ENCODE measurements at places on chromosomes 1 and 21. TPM values are rescaled to one million over a fixed set of nuclear protein-coding genes. Genes with fewer than 3 reads are reported as not detected.

GRCh38 chr1:109331113-109331512 lies 24.3 kb upstream of the MYBPHL start:
- no peak for DNase-seq

DNA sequence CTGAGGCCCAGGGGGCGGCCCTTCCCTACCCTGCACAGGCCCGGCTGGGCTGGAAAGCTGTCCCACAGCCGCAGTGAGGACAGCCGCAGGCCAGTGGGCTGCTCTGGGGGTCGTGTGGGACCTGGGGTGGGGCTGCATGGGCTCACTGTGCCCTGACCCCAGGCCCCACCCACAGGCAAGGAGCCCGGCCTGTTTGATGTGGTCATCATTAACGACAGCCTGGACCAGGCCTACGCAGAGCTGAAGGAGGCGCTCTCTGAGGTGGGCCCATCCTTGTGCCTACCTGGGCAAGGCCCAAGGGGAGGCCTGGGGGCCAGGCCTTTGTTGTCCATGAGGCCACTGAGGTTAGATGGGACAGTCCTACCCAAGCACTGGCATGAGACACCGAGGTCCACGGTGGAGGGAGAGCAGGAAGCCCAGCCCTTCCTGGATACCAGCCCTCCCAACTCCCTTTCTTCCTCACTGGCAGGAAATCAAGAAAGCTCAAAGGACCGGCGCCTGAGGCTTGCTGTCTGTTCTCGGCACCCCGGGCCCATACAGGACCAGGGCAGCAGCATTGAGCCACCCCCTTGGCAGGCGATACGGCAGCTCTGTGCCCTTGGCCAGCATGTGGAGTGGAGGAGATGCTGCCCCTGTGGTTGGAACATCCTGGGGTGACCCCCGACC lies 1.4 kb upstream of the GJC2 start:
- DNase-seq = no peak

- DNase-seq = no peak
Observed at GRCh38 chr1:81715391-81715790, 85.3 kb upstream of the ADGRL2 start.

DNA sequence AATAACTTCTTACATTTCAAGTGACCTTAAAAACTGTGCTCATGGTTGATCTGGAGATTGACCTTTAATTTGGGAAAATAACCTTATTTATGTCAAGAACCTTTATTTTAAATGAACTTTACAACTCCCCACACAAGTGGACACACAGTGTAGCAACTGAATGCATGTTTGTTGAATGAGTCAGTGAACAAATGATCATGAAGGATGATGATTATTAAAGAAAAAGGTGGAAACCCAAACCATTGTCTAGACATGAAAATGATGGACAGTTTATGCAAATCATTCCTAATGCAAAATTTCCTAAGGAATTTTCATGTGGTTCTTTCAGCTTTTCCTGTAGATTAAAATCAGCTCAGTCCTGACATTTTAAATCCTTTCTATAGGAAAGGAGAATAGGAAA lies 439.8 kb upstream of the RUNX1 start:
- DNase-seq = no peak

Gene FCAMR
- 0.84 TPM for total RNA-seq

- no peak for DNase-seq
Observed at GRCh38 chr1:44507490-44508396, 102.7 kb downstream of the RNF220 start.

DNA sequence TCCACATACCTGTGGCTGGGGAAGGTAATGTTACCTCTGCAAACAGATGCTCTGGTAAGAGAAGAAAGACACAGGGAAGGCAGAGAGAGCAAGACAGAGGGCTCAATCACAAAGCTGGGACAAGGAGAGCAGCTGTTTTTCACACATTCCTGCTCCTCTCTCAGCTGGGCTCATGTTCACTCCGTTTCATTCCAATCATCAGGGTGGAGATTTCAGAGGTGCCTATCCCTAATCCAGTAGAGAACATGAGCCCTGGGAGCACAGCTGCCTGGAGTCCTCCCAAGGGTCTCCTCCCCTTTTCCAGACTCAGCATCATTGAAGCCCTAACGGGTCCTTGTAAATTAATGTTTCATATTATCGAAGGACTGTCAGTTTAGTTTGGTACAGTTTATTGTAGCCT lies 19.4 kb downstream of the GADD45A start:
- no peak for DNase-seq

- DNase-seq = no peak
Observed at GRCh38 chr1:246318622-246319021, 188.5 kb downstream of the SMYD3 start.

DNA sequence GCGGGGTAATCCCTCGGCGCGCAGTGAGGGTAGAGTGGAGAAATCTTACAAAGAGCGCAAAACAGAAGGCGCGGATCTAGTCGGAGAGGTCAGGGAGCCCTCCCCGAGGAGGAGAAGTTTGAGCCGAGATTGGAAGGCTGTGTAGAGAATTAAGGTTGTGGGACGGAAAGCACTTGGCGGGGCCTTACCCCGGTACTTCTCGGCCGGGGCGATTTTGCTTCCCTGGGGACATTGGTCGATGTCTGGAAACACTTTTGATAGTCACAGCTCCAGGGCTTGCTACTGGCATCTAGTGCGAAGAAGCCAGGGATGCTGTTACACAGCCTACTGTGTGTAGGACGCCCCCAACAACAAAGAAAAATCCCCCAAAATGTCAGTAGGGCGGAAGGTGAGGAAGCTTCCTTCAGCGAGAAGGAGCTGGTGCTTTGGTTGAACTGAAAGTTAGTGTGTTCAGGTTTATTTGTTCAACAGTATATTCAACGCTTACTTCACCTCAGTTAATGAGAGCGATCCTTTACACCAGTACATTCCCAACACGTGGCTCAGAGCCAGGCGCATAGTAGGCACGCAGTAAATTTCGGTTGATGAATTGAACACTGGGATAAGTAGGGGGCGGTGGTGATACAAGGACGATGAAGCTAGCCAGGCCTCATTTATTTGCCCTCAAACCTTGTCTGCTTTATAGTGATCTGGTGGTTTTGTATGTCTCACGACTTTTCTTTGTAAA lies 807 bp downstream of the CEP85 start:
- DNase-seq = peak; percentile 46

Gene PPIAL4G
- total RNA-seq = 0.12 TPM

- DNase-seq = no peak
Observed at GRCh38 chr1:204358605-204359004, 1.1 kb downstream of the PLEKHA6 start.

Gene GNAT2
- total RNA-seq = not detected

Gene KIF2C
- 15.0 TPM for total RNA-seq

DNA sequence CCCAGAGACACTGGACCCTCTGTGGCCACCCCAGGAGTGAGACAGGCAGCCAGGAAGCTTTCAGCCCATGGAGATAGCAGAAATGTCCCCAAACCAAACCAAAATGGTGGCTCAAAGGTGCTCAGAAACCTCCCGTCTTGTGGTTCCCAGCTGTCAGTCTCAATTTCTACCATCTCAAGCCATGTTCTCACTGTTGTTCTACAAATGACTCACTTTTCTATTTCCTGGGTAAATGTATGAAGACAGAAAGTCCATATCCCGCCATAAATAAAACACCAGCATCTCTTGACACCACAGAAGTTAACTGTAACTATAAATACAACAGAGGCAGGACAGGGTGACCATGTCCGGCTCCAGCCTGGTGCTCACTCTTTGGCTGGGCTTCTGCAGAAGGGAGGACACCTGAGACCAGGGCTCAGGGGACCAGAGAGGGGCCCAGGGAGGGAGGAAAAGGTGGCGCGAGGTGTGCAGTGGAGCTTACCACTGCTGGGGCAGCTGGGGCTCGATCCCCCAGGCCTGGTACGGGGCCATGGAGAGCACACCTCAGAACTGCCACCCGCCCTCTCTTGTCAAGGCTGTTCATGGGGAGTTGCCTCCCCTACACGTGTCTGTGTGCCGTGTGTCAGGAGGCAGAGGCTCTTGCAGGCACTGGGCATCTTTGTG lies 43.6 kb downstream of the EPHB2 start:
- no peak for DNase-seq

DNA sequence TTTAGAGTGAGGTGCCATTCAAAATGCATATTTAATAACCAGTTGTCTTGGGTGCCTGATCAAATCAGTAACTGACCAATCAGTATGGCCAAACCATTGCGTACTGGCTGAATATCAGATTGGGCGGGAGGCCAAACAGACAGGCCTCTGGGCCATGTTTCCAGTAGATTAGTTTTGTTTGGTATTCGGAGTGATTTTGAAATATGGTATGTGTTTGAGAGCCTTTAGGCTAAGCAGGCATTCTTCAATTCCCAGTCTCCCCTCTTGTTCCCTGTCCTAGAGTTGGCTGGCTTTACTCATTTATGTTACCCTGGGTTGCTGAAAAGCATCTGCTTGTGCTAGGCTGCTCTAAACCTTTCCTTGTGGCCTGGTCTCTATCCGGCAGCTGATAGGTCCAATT lies 80.1 kb downstream of the BACH1 start:
- DNase-seq = no peak

GRCh38 chr21:34782506-34783360 lies 113.9 kb downstream of the CLIC6 start:
- no peak for DNase-seq

DNA sequence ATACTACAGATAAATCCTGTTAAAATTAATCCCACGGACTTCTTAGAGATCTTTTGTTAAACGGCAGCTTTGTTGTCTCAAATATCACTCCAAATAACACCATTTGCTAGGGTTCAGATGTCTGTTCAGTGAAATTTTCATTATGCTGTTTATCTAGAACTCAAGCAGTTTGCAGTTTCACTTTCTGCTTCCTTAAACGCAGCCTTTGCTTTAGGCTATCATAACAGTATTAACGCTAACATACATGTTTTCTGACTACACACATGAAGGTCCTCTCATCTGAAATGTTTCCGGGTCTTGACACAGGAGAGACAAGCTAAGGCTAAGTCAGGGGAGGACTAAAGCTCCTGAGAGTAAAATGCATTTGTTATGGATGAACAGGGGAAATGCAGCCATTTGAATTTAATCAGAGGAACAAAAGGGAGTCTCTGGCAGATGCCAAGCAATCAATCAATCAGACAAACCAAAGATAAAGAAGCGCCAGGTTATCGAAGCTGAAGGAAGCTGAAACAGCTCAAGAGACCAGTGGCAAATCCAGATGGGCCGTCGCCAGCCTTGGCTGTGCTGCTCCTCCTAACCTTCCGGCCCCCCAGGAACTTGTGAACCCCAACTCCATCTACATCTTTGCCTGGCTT lies 16.9 kb downstream of the CCSAP start:
- DNase-seq = no peak

DNA sequence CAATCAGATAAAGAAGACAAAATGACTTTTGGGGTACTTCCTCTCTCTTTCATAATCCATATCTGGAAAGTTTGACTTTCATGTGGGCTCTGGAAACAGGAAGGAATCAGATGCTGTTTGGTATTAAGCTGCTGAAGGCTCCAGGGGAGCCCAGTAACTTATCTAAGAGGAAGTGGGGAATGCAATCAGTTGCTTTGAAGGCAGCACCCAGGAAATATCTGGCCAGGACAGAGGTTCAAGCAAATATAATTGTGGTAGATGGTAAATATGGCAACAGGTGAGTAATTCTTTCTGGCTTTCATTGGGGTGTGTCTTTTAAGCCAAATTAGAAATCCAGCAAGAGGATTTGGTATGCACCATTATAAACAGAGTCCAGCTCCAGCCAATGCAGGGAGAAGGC lies 44.4 kb downstream of the COLGALT2 start:
- no peak for DNase-seq

DNA sequence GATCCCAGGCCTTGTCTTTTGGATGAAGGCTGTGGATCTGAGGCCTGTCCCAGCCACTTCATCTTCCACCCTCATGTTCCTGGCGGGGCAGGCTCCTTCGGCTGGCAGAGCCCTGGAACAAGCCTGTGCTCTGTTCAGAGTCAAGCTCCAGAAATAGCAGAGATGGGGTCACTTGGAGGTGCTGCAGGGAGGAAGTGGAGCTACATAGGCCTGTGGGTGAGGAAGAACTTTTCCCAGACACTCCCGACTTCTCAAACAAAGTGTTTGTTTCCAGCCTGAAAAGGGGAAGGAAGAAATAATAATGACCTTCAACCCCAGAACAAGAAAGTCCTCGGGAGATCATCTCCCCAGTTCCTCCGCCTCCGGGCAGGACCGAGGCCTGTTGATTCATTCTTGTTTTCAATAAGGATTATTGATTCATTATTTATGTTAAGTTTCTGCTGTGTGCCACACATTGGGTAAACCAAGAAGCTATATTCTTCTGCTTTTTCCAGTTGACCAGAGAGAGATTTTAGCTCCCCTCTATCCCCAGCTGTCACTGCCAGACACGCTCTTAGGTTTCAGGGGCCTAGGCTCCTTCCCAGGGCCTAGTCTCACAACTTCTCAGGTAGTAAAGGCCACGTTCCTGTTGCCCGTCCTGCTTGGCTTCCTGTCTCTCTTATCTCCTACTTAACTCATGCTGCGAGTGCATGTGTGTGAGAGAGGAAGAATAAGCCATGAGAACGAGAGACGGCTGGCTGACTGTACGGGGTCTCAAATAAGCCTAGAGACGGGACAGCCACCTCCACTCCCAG lies 16.9 kb downstream of the IKBKE start:
- DNase-seq = no peak

DNA sequence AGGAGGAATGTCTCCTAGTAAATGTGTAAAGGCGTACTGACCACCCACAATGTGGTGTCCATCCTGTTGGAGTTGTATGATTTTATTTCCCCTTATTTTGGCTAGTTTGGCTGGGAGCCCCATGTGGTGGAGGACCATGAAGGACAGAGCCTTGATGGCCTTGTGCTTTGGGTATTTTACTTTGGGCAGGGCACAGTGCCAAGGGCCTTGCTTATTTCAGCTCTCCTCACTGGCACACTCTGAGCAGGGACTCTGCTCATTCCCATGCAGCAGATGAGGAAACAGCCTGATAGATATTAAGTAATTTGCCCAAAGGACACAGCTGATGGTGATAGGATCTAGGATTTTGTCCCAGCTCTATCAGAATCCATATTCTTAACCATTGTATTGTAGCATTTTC lies 50.2 kb downstream of the SMYD2 start:
- DNase-seq = no peak

GRCh38 chr1:228062085-228062791 lies 20.3 kb upstream of the ARF1 start:
- DNase-seq = peak; percentile 43

Gene OR2T2
- total RNA-seq = not detected

DNA sequence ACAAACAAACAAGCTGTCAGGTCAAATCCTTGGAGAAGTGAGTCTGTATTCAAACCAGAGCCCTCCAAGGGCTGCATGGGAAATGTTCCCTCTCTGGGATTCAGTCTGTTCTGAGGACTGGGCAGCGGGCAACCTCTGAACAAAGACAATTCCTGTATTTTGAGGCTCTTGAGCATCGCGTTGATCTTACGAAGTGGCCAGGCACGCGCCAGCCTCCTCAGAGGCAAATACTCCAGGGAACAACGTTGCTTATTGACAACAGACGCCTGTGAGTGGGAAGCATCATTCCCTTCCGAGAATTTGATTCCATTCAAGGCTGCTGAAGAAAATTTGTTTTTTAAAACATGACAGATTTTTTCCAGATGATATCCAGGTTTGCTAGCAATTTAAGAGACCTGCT lies 20.0 kb upstream of the TACSTD2 start:
- no peak for DNase-seq

All from mucosa of descending colon (tissue), 3 donors.